Activated CD4-positive, CD25-positive, alpha-beta regulatory T cell treated with anti-CD3 and anti-CD28 coated beads, Interleukin-2, amount 50 U/mL, for 72 hours (primary cell): ENCODE measurements at places on chromosomes 7 and 10.

GRCh38 chr7:96701258-96701657, 8.4 kb downstream of the SEM1 start:
- DNase-seq = no peak

GRCh38 chr7:98908585-98908984, 30.3 kb downstream of the TRRAP start:
- DNase-seq = no peak

DNA sequence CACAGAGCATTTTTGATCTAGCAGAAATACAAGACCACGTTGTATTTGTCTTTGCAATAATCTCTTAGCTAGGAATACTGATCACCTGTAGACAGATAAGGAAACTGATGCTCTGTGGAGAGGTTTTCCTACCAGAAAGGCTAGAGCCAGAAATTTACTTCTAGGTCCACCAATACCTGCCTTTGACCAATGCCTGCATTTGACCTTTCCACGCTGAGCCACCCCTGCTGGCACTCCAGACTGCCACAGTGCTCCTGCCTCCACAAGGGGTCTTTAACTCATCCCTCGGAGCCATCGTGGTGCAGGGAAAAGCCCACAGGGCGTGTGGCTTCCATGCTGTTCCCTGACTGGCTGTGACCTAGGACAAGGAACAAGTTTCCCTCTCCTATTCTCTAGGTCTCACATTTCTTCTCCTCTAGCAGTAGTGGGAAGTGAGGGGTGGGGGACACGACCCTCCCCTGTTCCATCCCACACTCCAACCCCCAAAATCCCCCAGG, 1.5 kb upstream of the ELN start:
- DNase-seq = no peak

GRCh38 chr7:145497911-145498525, 618.6 kb upstream of the CNTNAP2 start:
- DNase-seq = no peak

DNA sequence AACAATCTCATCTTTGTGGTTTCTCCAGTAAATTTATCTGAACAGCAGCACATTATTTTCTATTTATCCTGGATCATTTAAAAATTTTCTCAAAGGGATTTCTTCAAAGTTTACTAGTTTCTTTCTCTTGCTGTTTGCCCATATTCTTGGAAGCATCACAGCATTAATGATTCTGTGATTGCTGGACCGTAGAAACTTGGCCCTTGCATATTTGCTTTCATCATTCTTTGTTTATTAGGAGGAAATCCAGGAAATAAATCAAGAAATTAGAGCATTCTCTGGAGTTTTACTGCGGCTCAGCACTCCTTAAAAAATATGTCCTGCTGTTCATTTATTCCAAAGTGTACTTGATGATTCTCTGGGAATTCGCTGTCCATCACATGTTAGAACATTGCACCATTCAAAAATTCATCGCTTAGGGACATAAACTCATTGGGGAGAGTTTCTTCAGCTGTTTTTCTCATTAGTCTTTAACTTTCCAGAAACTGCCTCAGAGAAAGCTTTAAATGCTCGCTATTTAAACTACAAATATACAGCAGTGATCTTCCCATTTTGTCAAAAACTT, 264.0 kb upstream of the CDC14C start:
- no peak for DNase-seq

DNA sequence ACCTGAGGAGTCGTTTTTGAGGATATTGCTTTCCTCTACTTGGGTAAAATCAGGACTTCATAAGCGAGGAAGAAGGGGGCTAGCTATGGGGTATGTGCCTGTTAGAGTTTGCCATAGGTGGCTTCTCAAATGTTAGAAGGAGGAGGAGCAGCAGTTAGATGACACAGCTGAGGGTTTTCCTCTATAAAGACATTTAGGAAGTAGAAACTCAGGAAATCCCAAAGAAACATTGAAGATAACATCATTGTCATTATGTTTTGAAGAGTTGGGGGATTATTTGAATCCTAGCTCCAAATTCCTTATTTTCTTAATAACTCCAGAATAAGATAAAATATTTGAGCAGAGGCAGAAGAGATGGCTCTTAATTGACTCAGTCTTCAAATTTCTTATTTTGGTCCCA, 58.9 kb upstream of the CC2D2B start:
- no peak for DNase-seq

- no peak for DNase-seq
These were observed 35.0 kb upstream of the DAGLB start for GRCh38 chr7:6482743-6483119.

GRCh38 chr7:128174386-128174785, 66.7 kb upstream of the LEP start:
- DNase-seq = no peak

DNA sequence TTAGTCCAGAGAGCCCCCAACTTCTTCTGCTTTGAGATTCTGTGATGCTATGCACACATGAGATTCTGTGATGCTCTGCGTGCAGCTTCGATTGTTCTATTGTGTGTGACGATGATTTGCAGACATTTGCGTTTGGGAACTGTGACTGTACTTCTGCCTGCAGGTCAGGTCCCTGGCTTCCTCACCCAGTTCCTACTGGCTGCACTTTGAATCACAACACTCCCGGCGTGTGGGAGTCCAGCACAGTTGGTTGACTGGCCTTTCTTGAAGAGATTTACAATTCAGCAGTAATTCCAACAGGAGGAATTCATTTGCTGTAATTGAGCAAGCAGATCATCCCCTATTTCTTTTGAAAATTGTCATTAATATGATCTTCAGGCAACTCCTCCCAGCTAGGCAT, 252.2 kb upstream of the YAE1 start:
- no peak for DNase-seq

DNA sequence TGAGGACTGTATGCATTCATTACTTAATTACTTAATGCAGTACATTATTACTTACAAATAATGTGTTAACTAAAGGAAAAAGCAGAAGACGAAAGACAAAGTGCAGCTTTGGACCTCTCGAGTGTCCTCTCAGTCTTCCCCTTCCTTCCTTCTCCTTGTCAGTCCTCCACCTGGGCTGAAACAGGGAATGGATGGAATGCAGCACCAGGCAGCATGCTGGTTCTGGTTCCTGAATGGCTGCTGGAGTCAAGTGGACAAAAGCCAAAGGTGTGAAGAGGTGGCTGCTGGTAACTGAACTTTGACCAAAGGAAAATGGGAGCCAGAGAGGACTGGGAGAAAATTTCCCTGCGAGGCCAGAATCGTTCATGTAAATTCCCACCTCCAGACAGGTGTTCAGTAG, 179.5 kb downstream of the GPAM start:
- DNase-seq = no peak

- DNase-seq = no peak
These were observed 88.1 kb upstream of the RET start for GRCh38 chr10:42988517-42989395.

DNA sequence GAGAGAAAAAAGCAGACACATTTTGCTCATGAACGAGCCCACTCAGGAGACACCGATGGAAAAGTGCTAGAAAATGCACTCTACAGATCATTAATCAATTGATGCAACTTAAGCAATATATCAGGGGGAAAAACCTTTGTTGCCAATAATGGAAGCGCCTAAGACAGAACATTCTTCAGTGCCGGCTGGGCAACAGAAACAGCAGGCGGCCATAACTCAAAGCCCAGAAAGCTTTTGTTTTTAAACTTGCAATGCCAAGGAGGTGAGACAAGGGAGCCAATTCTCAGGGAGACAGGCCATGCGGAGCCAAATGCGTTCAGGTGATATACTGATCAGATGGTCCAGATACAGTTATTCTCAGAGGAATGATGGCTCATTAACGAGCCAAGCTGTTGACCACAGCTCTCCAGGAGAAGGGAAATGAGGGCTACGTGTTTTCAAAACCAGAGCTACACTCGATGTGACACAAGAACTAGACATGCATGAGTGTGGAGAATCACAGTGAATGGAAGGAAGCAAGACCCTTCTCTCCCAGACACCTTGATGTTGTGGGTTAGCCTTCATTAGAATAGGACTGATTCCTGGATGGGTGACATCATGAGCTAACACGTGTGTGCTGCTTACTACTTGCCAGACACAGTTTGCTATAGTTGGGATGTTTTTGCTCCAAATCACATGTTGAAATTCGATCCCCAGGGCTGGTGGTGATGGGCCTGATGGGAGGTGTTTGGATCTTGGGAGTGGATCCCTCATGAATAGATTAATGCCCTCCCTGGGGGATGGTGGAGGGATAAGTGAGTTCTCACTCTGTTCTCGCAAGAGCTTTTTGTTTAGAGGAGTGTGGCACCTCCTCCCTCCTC, 79.1 kb upstream of the KCNMA1 start:
- no peak for DNase-seq

DNA sequence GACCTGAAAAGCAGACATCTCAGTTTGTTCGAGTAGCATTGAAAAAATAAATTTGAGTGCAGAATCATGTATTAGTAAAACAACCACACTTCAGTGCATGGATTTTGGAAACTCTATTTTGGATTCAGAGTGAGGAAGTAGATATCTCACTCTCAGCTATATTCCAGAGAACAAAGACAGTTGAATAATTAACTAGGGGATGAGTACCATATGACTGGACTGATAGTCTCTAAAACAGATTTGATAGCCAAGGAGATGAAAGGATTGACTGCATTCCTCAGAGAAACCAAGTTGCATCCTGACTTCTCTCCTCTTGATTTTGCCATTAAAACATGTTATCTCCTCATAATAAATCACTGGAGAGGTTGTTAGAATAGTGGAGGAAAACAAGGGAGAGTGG, 268.4 kb upstream of the SP4 start:
- DNase-seq = no peak

DNA sequence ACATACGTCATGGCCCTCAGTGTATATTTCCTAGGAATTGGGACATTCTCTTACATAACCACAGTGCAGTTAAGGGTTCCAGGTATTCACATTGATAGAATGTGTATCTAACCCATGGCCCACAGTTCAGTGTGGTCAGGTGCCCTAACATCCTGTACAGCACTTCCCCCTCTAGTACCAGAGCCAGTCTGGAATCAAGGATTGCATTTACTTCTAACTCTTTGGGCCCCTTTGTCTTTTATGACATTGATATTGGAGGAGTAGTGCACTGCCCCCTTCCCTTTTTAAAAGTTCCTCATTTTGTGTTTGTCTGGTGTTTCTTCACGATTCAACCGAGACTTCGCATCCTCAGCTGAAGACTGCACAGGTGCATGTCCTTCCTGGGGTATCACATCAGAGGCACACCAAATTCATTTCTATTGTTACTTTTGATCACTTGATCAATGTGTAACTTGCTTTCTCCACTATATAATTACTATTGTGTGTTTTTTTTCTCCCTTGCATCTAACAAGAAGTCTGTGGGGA, 22.4 kb upstream of the NPFFR1 start:
- no peak for DNase-seq

DNA sequence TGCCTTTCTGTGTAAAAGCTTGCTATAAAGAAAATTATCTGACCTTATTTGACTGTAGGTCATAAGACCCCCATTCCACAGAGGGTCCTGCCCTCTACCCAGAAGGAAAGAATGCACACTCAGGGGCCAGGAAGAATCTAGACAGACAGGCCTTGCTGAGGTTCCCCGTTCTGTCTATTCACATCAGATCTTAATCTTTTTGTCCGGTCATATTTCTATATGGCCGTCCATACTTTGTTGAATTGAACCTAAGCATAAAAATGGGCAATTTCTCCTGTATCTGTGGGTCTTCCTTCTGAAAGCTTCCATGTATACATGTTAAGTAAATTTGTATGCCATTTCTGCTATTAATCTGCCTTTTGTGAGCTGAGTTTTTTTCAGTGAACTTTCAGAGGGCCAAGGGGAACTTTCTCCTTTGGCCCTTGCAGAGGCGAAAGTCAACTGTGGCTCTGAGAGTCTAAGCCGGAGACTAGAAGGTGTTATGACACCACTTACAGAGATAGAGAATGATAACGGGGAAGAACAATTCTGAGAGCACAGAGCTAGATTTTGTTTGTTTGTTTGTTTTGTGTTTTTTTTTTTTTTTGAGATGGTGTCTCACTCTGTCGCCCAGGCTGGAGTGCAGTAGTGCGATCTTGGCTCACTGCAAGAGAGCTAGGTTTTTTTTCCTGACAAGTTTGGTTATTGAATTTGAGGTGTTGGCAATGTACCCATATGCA, 11.6 kb upstream of the PRKAR2B start:
- no peak for DNase-seq

DNA sequence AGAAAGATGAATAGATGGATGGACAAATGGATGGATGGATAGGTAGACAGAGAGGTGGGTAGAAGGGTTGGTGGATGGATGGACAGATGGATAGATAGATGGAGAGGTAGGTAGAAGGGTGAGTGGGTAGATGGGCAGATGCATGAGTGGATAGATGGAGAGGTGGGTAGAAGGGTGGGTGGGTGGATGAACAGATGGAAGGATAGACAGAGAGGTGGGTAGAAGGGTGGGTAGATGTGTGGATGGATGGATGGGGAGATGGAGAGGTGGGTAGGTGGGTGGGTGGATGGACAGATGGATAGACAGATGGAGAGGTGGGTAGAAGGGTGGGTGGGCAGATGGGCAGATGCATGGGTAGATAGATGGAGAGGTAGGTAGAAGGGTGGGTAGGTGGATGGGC, 10.9 kb upstream of the ASB10 start:
- DNase-seq = no peak

DNA sequence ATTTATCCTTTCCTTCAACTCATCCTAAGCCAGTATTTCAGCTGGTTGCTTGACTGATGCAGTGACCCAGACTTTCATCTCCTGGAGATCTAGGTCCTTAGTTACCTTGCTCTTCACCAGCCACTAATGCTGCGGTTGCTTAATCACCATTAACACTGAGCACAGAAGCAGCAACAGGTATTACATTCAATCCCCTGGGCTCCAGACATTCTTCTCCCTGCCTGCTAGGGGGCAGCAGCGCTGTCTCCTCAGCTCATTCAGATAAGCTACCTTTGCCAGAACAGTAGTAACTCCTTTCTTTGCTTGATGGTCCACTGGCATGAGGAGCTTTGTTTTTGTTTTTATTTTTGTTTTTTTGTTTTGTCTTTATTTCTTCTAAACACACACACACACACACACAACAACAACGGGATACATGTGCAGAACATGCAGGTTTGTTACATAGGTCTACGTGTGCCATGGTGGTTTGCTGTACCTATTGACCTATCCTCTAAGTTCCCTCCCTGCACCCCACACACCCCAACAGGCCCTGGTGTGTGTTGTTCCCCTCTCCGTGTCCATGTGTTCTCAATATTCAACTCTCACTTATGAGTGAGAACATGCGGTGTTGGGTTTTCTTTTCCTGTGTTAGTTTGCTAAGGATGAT, 1043.2 kb upstream of the C7orf33 start:
- DNase-seq = no peak

DNA sequence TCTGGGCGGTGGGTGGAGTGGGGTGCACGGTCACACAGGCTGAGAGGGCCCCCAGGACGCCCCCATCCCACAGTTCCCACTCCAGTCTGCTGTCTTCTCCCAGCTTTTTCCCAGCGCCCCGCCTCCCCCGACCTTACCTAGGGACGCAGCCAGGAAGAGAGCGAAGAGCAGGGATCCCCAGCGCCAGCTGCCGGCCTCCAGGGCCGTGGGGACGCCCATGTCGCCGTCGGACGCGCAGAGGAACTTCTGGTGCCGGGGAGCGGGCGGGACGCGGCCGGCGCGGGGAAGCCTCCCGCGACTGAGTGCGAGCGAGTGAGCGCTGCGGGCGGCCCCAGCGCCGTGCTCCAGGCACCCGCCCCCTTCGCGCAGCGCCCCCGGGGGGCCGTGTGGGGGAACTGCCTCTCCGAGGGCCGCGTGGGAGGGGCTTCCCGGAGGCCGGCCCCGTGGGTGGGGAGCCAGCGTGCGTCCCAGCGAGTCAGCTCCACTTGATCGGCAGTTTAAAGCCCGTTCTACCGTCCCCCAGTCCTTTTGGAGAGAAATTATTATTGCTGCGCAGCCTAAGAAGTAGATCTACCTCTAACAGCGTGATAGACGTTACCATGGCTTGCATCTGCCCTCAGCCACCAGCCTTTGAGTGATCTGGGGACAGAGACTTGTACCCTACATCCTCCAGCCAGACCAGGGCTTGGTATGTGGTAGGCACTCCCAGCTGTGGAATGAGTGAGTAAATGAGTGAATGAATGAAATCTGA, at the start of gene VSIR:
Gene VSIR (minus strand): TSS at position 300 of the 751 bp plus-strand sequence. CDS start 81 bp downstream, at position 219.
- peak; percentile 98 for DNase-seq
